ENCODE measurements at places on chromosomes 16 and 17.

GRCh38 chr17:62687997-62688396 lies 60.5 kb downstream of the MRC2 start:
- no peak for DNase-seq

GRCh38 chr16:276426-277077 lies 808 bp upstream of the RGS11 start:
- no peak for DNase-seq

DNA sequence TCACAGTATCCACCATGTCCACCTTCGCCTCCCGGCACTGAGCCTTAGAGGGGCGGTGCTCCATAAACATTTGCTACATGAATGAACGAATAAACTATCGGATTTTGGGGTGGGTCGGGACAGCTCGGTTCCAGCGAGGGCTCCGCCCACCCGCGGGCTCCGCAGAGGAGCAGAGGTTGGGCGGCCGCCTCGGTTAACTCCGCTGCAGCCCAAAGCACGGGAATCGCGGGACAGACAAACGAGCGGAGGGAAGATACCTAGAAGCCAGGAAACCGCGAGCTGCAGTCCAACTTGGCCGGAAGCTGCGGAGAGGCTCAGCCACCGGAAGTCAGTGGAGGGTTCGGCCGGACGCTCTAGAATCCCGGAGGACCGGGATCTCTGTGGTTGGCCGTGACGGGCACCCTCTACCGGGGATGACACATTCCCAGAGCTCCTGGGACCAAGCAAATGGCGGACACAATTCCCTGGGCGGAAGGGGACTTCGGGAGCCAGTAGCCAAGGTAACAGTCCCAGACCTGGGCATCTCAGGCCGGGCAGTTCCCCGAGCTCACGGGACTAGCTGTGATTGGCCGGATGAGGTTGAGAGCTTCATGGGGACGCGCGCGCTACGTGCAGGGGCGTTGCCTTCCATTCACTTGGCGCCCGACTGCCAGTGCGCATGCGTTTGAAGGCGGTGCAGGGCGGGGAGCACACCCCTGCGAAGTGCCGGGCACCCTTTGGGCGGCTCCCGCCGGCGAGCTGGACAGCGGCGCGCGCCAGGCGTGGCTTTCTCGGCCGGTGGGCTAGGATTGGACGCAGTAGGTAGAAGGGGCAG lies 489 bp upstream of the MAPK7 start:
- peak; percentile 99 for DNase-seq

DNA sequence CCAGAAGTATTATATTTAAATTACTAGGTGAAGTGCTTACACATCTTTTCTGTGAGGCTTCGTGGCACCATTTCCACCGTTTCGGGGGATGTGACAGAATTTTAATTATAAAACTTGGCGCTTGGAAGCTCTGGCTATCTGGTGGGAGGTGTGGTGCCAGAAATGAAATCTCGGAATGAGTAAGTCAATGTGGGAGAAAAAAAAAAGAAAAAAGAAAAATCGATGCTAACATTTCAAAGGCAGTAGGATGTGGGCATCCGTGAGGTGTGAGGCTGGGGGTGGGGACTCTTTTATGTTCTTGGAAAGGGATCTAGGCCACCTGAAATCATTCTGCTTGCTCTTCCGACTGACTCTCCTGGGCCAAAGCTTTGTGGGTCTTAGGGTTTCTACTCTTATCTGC lies 21.9 kb downstream of the CPPED1 start:
- no peak for DNase-seq

DNA sequence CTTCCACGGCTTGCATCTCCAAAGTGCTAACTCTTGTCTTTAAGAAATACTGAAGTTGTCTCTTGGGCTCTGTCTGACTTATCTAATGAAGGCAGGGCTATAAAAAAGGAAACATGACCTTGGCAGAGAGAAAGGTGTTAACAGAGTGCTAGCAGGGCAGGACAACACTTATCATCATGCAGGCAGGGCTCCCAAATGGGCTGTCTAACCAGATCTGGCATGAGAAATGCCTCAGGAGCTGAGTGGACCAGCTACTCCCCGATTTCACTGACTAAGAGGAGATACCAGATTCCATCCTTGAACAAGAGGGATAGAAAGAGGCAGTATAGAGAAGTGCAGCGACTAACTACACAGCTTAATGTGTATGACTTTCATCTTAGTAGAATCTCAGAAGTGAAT lies 32.6 kb downstream of the PMP22 start:
- no peak for DNase-seq

- DNase-seq = no peak
These were observed 145.7 kb downstream of the RBFOX3 start for GRCh38 chr17:79465011-79465680.

- no peak for DNase-seq
These were observed 14.1 kb downstream of the TMEM11 start for GRCh38 chr17:21199856-21200255.

- DNase-seq = no peak
These were observed 90.7 kb downstream of the TIMM22 start for GRCh38 chr17:1087381-1088241.

- DNase-seq = no peak
These were observed 77.1 kb upstream of the HS3ST3A1 start for GRCh38 chr17:13678841-13679240.

- no peak for DNase-seq
These were observed 599.4 kb upstream of the CDH5 start for GRCh38 chr16:65767125-65767524.

DNA sequence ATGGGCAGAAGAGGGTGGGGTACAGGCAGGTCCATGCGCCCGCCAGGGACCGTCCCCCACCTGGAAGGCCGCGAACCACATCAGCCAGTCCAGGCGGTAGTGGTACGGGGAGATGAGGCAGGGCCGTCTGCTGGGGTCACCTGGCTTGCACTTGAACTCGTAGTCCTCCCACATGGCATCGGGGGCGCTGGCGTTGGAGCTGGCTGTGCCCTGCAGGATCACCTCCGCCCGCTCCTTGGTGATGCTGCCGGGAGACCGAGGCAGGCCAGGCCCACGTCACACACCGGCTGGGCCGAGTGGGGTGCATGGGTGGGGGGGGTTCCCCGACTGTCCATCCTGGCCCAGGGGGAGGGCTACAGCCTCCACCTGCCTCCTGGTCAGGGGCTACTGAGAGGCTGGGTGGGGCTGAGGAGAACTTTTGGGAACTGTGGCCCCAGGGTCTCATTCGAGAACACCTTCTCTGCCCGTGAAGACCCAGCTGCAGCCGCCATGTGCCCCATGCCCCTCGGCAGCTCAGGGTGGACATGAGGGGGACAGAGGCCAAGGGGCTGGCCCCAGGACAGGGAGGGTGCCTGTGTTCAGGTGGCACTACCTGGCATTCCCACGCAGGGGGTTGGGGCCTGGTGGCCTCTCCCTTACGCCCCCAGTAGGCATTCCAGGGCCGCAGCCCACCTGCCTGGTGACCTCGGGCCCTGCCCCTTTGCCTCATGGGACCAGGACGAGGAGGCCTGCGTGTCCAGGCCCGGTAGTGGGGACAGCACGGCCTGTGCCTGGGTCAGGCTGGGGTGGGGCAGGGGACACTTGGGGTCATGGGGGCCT lies 69.5 kb upstream of the GNG13 start:
- DNase-seq = no peak

DNA sequence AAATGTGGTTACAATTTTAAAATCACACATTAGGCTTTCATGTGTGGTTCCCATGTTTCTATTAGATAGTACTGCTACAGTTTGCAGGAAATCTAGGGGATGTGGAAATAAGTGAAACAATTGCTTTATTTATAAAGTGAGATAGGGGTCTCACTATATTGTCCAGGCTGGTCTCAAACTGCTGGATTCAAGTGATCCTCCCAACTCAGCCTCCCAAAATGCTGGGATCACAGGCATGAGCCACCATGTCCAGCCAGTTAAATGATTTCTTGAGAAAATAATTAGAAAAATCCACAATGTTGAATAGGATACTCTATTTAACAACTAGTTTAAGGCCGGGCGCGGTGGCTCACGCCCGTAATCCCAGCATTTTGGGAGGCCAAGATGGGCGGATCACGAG lies 42.0 kb downstream of the UBE2G1 start:
- no peak for DNase-seq

- no peak for DNase-seq
These were observed 47.6 kb downstream of the IL21R start for GRCh38 chr16:27449434-27450195.

- no peak for DNase-seq
These were observed 173.7 kb downstream of the CDK5R1 start for GRCh38 chr17:32660496-32660985.

- DNase-seq = no peak
These were observed 53.3 kb upstream of the ENDOV start for GRCh38 chr17:80361495-80362220.

DNA sequence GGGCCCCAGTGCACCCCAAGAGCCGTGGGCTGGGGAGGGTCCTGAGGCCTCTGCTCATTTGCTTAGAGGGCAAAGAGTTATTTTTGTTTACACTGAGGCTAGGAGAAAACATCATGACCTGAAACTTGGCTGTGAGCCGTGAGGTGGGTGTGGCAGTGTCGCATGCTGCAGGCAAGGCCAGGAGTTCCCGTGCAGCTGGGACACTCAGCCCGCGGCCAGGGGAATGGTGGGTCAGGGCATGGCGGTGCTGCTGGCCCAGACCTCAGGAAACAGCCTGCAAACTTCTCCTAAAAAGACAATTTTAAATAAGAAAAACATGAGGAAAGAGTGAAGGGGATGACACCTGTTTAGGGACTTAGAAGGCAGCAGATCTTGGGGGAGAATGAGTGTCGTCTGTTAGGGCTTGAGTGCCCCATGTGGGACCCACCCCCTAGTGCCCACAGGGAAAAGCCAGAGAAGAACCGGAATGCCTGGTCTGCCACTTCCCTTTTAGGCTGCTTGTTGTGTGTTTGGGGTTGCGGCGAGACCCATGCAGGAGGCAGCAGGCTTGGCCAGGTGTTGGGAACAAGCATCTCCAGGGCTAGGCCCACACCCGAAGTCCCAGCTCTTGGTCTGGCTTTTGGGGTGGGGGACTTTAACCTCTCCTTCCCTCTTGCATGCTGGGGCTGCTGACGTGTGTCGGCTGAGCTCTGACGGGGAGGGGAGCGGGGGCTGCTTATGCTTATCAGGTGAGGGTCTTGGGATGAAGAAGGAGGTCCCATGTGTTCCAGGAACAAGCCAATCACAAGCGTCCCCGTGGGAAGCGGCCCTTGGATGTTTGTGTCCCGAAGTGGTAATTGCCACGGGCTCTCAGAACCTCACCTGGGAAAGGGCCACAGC lies 80.9 kb upstream of the GNG13 start:
- no peak for DNase-seq

GRCh38 chr16:59021751-59022150 lies 287.6 kb upstream of the GOT2 start:
- no peak for DNase-seq

DNA sequence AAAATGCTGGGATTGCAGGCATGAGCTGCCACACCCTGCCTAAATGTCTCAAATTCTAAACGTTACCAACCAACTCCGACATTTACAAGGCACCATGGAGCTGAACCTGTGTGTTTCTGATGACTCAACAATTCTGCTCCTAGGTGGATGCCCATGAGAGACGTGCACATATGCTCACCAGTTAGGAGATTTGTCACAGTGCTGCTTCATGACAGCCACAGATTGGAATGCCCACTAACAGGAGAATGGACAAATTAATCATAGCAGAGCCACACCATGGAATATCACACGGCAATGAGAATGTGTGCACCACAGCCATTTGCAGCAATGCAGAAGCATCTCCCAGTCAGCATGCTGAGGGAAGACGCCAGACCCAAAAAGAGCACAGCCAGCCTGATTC lies 8.0 kb upstream of the KCNG4 start:
- no peak for DNase-seq

DNA sequence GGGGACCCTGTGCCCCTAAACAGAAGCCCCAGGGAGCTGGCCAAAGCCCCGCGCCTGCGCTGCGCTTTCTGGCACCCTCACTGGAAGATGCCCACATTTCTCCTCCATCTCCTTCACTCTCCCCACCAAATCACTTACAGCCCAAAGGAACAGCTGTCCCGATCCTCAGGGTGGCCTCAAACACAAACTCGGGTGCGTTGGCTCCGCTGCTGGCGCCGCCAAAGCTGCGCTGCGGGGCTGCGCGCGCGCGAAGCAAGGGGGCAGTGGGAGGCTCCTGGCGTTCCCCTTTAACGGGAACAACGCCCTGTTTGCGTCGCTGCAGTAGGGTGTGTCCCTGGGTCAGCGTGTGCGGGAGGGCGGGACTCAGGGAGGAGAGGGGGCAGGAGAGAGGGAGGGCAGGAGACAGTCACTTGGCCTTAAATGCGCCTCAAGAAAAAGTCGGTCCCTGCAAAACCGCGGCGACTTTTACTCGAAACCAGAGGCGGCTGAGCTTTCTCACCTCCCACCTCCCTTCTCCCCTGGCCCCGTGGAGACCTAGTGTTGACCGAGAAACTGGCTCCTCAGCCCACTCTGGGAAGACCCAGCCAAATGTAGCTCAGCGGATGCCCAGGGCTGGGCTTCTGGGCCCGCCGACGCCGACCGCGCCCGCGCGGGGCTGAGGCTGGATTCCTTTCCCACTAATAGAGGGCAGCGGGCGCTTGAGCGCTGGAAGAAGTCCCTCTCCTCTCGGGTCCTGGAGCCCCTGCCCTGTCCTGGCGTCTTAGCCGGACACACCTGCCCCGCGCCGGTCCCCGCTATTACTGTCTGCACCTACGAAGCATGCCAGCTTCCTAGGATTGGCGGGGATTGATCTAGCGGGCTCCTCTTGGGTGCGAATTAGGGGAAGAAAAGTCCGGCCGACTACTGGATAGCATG lies 2.6 kb downstream of the PMP22 start:
- no peak for DNase-seq

- DNase-seq = no peak
These were observed 92.5 kb upstream of the PLCG2 start for GRCh38 chr16:81686391-81687130.

DNA sequence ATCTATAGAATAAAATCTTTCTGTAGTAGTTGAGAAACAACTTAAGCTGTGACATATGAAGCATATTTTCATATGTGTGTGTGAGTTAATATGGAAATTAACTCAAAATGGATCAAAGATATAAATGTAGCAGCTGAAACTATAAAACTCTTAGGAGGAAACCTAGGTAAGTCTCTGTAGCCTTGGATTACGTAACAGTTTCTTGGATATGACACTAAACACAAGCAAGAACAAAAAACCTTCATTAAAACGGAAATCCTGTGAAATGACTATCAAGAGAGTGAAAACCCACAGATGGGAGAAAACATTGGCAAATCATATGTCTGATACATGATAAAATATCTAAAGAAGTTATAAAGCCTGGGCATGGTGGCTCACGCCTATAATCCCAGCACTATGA lies 104.4 kb downstream of the VPS53 start:
- no peak for DNase-seq

DNA sequence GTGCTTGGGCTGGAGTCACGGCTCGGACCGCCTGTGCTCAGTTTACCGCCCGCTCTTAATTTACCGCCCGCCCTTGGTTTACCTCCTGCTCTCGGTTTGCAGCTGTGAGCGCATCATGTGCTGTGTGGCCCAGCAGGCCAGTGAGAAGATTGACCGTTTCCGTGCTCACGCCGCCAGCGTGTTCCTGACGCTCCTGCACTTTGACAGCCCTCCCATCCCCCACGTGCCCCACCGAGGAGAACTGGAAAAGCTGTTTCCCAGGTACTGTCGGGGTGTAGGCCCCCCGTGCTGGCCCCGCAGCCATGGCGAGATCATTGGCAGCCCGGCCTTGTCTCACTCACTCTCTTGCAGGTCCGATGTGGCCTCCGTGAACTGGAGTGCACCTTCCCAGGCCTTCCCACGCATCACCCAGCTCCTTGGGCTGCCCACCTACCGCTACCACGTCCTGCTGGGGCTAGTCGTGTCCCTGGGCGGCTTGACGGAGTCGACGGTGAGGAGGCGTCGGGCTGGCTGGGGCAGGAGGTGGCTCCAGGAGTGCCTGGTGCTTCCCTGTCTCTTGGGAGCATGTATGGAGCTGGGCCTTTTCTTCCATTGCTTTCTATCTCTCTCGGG lies 89.3 kb upstream of the ZNF750 start:
- DNase-seq = no peak

GRCh38 chr16:2845116-2845515 lies 12.9 kb downstream of the PRSS22 start:
- DNase-seq = no peak
